ENCODE measurements at places on chromosomes 7 and 10. TPM values are rescaled to one million over a fixed set of nuclear protein-coding genes. Genes with fewer than 3 reads are reported as not detected.

DNA sequence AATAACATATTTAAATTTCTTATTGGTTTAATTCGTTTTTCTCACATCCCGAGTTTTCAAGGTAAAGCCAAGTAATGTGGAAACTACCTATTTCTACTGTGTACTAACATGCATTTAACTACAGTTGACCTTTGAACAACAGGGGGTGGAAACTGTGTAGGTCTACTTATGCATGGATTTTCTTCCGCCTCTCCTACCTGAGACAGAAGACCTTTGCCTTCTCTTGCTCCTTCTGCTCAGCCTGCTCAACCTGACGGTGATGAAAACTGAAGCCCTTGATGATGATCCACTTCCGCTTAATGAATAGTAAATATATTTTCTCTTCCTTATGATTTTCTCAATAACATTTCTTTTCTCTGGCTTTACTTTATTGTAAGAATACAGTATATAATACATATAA is 18.5 kb downstream of the MEOX2 start:
- DNase-seq = no peak

GRCh38 chr7:154412105-154412504 is 359.9 kb downstream of the DPP6 start:
- DNase-seq = no peak

Gene SPDYE5
- total RNA-seq = 0.14 TPM

Gene NPC1L1
- not detected for total RNA-seq

Data from activated naive CD8-positive, alpha-beta T cell treated with anti-CD3 and anti-CD28 coated beads, Interleukin-2, amount 10 ng/mL, durations not matched to agents 7 days and 5 days (primary cell).